ENCODE measurements at places on chromosomes 11 and 22.

GRCh38 chr11:76838678-76839068 is 22.0 kb upstream of the ACER3 start:
- no peak for DNase-seq

DNA sequence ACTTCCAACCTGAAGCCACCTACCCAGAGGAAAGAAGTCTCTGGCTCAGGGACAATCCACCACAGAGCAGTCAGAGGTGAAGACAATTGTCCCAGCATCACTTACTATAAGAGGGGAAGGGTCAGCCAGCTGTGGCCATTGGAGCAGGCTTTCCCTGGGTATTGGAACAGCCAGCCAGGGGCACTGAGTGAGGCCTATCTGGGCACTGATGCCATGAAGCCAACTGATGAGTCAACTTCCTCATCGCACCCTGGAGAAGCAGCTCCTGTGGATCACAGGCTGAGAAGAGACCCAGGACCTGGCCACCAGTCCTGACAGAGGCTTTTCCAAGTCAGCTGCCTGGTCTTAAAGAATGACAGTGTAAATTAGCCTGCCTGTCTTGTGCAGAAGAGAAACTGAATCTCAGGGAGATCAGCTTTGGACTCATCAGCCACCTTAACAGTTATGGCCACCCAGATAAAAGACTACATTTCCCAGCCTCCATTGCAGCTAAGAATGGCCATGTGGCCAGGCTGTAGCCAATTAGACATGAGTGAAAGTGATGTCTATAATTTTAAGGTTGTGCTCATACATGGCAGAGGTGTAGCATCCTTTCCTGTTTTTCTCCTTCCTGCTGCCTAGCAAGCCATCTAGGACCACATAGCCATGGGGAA is 19.0 kb downstream of the CHST1 start:
- DNase-seq = no peak

DNA sequence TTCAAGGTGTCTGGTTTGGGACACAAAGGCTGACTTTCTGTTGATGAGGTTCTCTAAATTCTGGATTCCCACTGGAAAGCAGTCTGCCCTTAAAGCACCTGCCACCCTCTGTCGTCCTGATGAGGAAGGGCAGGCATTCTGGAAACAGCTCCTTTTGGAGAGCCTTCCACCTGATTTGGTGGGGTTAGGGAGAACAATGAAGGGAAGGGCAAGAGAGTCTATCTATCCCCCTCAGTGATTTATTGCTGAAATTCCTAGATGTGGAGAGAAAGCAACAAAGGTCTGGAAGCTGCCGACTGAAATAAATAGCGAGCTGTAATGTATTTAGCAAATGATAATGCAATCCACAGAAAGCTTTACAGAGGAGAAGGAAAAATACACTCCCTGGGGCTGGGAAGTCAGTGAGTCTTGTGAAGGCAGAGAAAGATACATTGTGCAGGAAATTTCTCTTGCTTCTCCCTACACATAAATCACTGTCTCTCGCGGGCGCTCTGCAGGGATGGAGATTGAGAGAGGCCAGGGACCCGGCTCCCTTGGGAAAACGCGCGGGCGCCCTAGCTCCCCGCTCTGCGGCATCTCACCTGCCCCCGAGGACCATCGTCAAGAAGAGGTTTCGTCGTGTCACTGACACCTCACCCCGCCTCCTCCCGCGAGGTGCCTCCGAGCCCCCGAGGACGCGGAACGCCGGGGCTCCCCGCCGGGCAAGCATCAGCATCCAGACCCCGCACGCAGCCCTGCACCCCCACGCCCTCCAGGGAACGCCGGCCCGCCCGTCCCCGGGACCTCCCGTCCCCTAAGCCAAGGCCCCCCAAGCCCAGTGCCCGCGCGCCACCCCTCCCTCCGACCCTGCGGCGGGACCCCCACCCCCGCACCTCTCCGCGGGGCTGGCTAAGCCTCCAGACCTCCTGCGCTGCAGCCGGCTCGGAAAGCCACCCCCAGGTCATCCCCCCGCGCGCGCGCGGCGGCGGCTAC is 673 bp downstream of the CDON start:
- peak; percentile 31 for DNase-seq

DNA sequence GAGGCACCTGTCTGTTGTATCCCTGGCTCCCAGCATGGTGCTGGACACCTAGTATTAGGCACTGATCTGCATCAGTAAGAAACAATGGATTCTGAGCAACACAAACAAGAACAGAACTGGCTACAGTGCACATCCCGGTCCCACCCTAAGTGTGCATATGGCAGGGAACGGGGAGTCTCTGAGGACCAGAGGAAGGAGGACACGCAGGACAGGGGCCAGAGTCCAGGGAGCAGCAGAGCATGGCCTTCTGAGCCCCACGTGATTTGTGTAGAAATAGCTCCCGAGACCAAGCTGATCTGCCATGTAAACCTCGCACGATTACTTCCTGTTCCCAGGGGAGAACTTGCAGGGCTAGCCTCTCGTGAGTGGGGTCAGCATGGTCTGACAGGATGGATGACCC is 12.7 kb upstream of the SNX32 start:
- DNase-seq = no peak

- no peak for DNase-seq
Measured at GRCh38 chr11:65183201-65183891, 1.6 kb downstream of the CAPN1 start.

- DNase-seq = no peak
Measured at GRCh38 chr11:89119426-89119825, 53.6 kb upstream of the GRM5 start.

DNA sequence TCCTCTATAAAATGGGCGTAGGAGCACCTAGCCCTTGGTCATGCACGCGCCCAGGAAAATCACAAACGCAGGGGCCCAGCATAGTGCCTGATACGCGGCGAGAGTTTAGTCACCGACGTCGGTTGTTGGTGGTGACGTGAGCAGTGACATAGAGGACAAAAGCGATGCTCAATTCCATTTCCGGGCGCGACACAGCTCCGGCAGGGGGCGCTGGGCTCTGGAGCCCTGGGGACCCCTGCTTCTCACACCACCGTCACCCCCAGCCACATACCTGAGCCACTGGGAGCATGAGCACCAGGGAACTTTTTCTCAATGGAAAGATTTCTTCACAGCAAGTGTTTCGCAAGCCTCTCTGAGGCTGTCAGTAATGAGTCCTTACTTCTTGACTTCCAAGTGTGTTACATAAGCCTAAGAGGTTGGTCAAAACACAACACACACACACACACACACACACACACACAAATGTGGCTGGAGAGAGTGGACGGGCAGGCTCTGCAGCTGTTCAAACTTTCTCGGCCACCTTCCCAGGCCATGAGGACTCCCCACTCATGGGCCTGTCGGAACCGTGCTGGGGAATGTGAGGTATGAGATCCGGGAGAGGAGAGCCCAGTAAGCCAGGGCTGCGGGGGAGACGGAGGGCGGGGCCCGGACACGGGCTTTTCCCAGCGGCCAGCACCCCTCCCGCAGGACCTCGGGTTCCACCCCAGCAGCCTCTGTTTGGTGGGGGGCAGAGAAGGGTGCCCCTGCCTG is 36.9 kb upstream of the LINC01488 start:
- DNase-seq = no peak

DNA sequence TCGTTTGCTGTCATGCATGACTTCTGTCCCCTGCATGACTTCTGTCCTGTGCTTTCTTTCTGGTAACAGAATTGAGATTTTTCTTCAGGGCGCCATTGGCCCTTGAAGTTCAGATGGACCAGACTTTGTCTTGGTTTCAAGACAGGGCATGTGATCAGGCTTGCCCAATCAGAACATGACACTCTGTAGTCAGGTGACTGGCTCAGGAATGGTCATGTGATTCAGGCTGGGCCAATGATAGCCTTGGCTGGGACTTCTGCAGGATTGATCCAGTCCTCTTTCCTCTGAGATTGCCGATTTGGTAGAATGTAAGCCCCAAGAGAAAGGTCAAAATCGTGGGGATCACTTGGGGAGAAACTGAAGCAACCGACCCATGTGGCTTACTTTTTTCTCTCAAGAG is 90.5 kb upstream of the ALX4 start:
- DNase-seq = no peak

GRCh38 chr11:77217156-77217555 is 84.3 kb downstream of the GDPD4 start:
- no peak for DNase-seq
